ENCODE measurements at places on chromosomes 5 and 9.

GRCh38 chr9:100426189-100426529 is 784 bp upstream of the MSANTD3 start:
- no peak for DNase-seq

DNA sequence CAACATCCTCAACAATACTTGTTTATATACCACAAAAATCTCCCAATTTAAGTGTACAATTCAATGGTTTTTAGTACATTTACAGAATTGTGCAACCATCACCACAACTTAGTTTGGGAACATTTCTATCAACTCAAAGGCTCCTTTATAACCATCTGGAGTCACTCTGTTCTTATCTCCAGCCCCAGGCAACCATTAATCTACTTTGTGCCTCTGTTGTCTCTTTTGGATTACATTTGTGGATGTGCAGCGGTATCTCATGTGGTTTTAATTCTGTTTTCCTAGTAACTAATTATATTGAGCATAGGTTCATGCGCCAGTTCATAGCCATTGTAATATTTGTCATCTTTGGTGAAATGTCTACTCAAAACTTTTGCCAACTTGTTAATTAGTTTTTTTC is 14.4 kb downstream of the ADAMTS19 start:
- no peak for DNase-seq

GRCh38 chr5:120405923-120406322 is 58.2 kb upstream of the PRR16 start:
- no peak for DNase-seq

DNA sequence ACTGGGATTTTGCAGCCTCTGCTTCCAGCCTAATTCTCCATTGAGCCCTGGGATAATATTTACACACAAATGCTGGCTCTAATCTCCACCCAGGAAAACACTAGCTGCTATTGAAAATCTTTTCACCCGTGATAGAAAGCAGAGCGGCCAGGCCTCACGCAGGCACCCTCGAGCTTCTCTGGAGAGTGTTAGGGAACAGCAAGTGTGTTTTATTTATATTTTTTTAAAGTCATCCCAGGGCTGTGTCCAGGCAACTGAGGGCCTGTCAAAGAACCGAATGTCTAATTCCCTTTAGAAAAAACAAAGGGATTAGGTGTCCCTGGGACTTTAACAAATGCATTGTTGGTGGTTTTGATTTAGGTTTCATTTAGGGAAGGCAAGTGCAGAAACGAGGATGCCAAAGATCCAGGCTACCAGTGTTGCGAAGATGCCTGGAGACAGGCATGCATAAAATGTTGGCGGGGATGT is 51.2 kb upstream of the SPRY4 start:
- no peak for DNase-seq

GRCh38 chr9:4206718-4207117 is 93.2 kb downstream of the GLIS3 start:
- no peak for DNase-seq

GRCh38 chr9:125982798-125983406 is 235.7 kb downstream of the PBX3 start:
- DNase-seq: no peak

DNA sequence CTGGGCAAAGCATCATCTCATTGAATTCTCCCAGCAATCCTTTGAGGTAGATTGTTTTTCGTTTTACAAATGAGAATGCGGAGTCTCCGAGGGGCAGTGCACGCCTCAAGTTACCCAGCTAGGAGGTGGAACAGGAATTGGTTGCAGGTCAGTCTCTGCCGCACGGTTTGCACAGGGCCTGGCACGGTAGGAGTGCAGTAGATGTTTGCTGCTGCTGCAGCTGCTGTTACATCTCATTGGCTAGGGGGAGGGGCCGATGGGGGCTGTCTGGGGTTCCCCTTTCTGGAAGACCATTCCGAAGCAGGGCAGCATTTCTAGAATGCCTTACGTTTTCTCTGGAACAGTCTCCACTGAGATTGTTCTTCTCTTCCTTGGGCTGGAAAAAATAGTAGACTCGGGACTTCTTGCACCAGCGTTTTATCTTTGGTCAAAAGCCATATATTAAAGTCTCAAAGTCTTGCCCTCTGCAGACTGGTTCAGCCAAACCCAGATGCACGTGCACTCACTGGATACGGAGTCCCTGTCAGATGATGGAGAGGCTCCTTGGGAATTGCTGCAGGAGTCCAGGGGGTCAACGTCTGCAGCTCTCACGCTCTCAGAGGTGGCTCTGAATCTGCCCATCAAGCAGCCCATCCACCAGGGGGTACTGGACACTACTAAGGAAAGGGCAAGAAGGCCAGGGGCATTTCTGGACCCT is 1.2 kb downstream of the USP20 start:
- DNase-seq: no peak

DNA sequence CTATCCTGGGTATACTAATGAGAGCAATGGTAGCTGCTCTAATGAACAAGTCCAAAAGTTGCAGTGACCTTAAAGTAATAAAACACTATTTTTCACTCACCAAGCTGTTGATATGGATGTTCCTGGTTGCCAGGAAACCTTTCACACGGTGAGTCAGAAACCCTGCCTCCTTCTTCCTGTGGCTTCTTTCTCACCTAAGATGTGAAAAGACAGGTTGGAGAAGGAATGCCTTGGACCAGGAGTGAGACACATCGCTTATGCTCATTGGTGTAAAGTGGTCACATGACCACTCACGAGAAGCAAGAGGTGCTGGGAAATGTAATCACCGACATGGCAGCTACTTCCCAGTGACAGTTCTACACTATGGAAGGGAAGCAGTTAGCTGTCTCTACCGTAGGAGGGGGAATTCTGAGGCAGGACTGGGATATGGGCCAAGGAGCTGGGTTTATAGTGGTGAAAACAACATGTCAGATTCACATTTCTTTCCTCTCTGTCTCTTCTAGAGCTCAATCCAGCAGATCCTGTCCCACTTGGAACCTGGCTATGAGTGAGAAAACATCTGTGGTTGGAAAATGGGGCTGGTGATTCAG is 320.4 kb upstream of the KLF4 start:
- no peak for DNase-seq

- DNase-seq: no peak
Measured at GRCh38 chr9:135183069-135183468, 95.6 kb downstream of the OLFM1 start.

- DNase-seq: no peak
Measured at GRCh38 chr5:173911623-173912022, 23.5 kb downstream of the CPEB4 start.

- DNase-seq: no peak
Measured at GRCh38 chr9:76223749-76224340, 170.4 kb downstream of the RFK start.

GRCh38 chr9:134545543-134546245 is 95.9 kb upstream of the COL5A1 start:
- no peak for DNase-seq

DNA sequence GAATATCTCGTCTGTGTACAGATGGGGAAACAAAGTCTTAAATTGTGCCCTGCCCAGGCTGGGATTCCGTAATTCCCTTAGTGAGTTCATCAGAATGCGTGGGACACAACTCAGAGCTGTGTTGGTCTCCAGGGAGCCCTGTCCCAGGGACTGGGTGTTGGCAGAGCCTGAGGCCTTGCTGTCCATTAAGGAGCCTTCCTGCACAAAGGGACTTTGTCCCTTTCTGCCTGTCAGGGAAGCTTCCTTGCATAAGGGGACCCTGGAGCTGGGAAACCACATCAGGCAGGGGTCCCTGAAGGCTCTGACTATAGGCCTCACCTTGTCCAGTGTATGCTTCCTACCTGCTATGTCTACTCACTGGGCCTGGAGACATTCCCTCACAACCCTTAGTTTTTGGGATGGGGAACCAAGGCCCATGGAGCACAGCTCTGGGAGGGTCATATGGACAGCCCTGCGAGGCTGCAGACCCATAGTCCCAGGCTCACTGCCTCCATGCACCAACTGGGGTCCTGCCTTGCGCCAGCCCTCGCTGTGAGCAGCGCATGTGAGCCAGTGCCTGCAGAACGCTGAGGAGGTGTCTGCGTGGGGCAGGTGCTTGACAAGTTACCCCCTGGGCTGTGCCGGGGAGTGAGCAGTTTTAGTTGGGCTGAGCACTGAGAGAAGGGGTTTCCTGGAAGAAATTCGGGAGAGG is 1.6 kb downstream of the CARD19 start:
- DNase-seq: no peak
